Activated CD4-positive, alpha-beta T cell treated with anti-CD3 and anti-CD28 coated beads for 1 hour (primary cell): ENCODE measurements at places on chromosomes 5 and 9.

GRCh38 chr9:126709241-126709640, 95.5 kb downstream of the LMX1B start:
- DNase-seq, result no peak

DNA sequence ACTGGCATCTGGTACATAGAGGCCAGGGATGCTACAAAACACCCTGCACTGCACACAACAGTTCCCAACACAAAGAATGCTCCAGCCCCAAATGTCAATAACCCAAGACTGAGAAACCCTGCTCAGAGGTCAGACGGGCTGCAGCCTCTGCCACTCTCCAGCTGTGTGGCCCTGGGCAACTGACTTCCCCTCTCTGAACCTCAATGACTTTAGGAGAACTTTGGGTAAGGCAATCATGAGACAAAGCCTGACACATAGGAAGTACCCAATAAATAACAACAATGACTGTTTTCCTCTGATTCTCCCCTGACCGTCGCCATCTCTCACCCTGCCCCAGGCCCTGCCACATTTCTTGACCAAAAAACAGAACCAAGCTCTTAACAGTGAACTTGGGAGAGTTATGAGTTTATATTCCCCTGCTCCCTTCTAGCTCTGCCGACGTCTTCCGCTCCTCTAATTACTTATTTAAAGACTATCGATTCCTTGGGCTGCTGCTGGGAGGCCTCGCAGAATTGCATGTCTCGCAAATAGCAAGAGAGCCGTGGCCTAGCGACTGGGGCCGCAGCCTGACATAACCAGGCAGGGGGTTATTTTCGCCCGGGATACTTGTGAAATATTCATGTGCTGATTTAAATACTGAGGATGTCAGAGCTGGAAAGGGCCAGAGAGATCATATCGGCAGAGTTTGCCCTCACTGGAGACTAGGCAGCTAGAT, 24.5 kb upstream of the CRB2 start:
- DNase-seq, result no peak

- DNase-seq, result no peak
These were observed 1738.8 kb downstream of the EFNA5 start for GRCh38 chr5:105931881-105932421.

DNA sequence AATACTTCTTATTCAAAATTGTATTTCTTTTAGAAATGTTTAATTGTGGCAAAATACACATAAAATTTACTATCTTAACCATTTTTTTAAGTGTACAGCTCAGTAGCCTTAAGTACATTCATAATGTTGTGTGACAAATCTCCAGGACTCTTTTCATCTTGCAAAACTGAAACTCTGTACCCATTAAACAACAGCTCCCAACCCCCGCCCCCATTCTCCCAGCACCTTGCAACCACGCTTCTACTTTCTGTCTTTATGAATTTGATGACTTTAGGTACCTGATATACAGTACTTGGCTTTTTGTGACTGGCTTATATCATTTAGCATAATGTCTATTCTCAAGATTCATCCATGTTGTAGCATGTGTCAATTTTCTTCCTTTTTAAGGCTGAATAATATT, 2.8 kb upstream of the IL5 start:
- no peak for DNase-seq

DNA sequence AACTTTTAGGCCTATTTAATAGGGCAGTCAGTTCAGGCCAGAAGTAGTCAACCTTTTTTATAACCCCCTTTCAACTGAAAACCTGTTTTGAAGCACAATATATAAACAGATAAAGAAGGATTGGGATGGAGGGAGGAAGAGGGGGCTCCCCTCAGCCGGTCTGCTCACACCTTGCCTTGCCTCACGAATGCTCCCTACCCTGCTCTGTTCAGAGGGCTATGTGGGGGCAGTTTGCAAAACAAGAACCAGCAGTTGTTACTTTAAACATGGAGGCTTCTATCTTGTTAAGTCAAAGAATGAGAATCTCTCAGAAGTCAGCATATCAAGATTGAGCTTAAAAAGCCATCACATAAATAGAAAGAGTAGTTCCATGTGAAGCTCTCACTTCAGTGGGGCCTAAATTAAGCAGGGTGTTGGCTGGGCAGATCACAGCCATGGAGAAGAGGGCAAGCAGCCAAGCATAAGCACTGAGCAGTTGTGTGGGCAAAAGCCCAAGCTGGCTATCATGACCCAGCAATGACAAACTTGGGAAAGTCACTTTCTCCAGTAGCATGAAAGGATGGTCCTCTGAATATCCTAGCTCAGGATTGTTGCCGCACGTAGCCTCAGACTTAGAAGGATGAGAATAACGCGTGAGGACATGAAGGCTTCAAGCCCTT, 70.6 kb downstream of the ALDH1A1 start:
- no peak for DNase-seq

DNA sequence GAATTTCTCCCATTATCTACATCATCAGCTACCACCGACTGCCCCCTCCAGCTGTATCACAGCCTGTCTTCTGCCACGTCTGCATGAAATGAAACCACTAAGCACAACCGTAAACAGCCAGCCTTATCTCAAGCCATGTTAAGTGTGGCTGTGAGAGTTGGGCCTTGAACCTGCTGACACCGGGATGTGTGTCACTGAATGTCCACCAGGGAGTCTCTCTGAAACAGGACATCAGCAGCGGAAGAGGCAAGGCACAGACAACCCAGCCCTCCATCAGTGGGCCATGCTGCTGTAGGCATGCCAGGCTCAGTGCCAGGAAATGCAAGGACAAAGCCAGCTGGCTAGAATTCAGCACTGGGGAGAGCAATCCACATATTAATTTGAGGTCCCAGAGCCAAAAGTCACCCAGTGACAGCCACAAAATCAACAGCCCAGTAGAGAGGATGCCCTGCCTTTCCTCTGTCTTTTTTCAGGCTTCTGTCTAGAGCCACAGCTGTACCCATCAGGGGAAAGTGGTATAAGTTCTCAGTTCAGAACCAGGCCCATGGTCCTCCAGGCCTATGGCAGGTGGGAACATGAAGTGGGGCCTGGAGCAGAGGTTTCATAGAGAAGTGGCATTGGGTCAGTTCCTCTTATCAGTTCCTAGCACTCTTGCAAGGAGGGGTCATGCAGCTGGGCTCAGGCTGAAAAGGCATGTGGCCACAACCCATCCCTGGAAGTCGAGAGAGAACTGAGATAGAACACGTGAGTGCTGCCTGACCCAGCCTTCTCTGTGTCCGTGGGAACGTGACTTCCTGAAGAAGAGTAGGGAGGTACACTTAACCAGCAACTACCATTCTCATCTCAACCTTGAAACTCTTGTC, 199.4 kb downstream of the ESM1 start:
- DNase-seq, result no peak

GRCh38 chr5:54421976-54422375, 33.5 kb upstream of the HSPB3 start:
- DNase-seq, result no peak

- no peak for DNase-seq
These were observed 28.4 kb downstream of the SLC12A2 start for GRCh38 chr5:128111818-128112448.

GRCh38 chr9:82356131-82356530, 367.6 kb downstream of the SPATA31D1 start:
- DNase-seq, result no peak

GRCh38 chr9:72958485-72959281, 5.8 kb upstream of the ALDH1A1 start:
- DNase-seq, result no peak

- no peak for DNase-seq
These were observed 31.5 kb downstream of the RAPGEF1 start for GRCh38 chr9:131708226-131709002.

DNA sequence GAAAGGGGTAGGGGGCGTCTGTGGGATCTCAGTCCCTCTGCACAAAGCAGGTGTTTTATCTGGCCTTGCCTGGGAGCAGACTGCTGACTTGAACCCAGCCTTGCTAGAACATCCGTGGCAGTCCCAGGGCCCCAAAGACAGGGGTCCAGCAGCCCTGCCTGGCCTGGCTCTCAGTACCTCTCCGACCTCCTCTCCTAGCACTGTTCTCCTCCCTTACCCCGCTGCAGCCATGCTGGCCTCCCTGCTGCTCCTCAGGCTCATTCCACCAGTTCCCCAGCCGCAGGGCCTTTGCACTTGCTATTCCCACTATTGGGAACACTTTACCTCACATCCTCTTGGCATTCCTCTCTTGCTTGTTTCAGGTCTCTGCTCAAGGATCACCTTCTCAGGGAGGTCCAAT, 45.2 kb downstream of the DUSP1 start:
- DNase-seq, result no peak

- DNase-seq, result no peak
These were observed 18.7 kb downstream of the ADAMTSL1 start for GRCh38 chr9:18492612-18493011.
